ENCODE measurements at places on chromosomes 7 and 10.

- no peak for DNase-seq
Observed at GRCh38 chr7:91668217-91668616, 212.3 kb downstream of the MTERF1 start.

DNA sequence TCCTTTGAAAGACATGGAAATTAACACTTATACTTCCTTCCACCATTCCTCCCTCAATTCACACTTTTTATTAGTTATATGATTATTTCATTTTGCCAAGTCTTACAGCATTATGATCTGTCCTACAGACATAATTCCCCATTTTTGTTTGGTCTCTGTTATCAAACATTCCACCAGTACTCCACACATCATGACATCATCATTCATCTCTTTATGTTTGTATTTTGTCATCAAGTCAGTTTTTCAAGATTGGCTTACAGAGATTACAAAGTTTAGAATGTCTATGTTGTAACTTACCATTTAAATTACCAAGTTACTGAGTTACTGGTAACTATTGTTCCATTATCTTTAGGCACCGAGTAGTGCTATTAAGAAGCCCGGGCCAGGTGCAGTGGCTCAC, 150.2 kb downstream of the HTR7 start:
- no peak for DNase-seq

DNA sequence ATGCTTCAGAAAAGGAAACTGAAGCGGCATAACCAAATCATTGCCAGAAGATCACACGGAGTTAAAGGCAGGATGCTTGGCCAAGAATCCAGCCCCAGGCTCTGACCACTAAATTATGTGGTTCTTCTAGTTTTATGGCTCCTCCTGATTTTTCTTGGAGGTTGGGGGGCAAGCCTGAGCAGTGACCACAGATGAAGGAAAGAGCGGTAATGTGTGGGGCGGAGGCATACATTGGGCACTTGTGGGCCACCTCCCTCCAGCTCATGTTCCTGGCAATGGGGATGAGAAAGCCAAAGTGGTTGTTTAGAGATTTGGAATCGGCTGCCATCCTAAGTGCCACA, 3.2 kb downstream of the TRPV6 start:
- DNase-seq = no peak

- DNase-seq = peak; percentile 36
Observed at GRCh38 chr10:83274088-83274487, 865.2 kb upstream of the GHITM start.

DNA sequence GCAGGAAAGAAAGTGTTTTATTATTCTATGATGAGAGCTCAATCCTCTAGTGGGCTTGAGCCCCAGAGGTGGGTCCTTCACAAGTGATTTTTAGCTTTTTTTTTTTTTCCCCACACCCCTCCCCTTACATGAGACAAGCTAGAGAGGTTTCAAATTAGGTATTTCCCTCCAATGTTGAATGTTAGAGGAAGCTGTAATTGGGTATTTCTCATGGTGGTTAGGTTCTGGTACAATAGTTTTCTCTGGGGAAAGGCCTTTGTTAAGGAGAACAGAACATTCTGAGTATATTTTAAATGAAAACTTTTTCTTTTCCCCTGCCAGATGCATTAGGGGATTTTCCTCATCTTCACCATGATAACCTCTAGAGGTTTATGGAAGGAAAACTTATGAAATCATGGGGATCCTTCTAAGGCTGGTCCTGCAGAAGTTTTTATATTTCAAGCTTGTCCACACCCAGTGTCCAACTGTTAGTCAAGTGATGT, 1039.7 kb downstream of the NRG3 start:
- no peak for DNase-seq

- no peak for DNase-seq
Observed at GRCh38 chr10:89047397-89047796, 56.8 kb downstream of the FAS start.

DNA sequence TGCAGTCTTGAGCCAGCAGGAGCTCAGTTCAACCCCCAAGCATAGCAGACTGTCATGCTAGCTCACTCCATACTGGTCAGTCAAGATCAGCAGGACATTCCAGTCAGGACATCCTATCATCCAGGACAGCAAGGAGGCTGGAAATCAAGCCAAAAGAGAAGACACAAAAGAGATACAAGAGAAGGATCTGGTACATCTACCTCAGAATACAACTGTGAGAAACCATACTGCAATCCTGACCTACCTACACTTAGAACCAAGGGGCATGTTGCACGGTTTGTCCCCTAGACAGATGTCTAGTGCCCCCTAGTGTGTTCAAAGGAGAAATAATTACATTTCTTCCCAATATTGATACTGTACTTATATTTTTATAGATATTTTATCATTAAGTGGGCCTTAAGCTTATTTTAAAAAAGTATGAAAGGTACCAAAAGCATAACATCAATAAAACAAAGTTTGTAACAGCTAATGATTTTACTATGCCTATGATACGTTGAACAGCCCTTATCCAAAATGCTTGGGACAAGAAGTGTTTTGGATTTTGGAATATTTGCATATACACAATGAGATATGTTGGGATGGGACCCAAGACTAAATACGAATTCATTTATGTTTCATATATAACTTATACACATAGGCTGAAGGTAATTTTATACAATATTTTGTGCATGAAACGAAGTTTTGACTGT, 26.7 kb downstream of the ERCC6 start:
- DNase-seq = no peak
